ENCODE measurements at places on chromosomes 7 and 10.

- DNase-seq, result no peak
Measured at GRCh38 chr7:81094952-81095351, 176.1 kb upstream of the SEMA3C start.

DNA sequence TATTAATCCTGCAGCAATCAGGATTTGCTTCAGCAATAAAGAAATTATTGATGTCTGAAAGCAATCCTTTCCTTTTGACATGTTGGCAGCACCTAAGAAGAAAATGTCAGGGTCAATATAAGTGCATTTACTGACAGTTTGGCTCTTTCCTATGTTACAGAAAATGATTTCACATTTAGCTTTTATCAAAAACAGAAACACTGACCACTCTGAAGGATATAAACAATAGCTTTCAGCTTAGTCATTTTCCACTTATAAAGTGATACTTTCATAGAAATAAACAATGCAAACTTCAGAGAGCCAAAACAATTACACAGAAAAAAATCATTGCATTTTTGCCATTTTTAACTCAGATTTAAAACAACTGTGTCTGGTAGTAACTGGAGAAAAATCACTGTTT, 325.6 kb upstream of the KAT6B start:
- DNase-seq, result no peak

- DNase-seq, result no peak
Measured at GRCh38 chr10:91296471-91296870, 76.0 kb downstream of the PCGF5 start.

- DNase-seq, result no peak
Measured at GRCh38 chr7:595621-596010, 76.0 kb upstream of the PDGFA start.

GRCh38 chr7:40300146-40300670, 165.4 kb downstream of the SUGCT start:
- DNase-seq, result no peak

GRCh38 chr7:61111-61510, 131.3 kb upstream of the FAM20C start:
- peak; percentile 12 for DNase-seq

GRCh38 chr10:119501690-119502089, 40.8 kb downstream of the RGS10 start:
- no peak for DNase-seq
